ENCODE measurements at places on chromosomes 5 and 9.

DNA sequence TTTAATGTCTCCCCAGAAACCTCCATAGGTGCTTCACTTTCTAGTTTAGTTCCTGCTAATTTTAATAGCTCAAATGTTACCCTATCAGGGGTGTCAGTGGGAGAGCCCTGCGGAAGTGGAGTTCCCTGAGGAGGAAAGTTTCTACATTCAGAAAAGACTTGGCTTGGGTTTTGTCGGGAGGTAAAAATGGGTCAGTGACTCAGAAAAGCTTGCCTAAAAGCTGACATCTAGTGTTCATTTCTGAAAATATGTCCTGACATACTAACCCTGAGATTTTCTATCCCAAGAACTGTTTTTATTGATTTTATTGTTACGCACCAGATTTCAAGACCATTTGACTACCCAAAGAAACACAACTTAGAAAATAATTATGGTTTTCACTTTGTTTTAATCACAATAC lies 40.9 kb upstream of the GLDC start:
- DNase-seq = no peak

- no peak for DNase-seq
These were observed 8.3 kb downstream of the HNRNPH1 start for GRCh38 chr5:179615203-179615602.

- no peak for DNase-seq
These were observed 647.8 kb downstream of the TAF11L14 start for GRCh38 chr5:18281947-18282581.

DNA sequence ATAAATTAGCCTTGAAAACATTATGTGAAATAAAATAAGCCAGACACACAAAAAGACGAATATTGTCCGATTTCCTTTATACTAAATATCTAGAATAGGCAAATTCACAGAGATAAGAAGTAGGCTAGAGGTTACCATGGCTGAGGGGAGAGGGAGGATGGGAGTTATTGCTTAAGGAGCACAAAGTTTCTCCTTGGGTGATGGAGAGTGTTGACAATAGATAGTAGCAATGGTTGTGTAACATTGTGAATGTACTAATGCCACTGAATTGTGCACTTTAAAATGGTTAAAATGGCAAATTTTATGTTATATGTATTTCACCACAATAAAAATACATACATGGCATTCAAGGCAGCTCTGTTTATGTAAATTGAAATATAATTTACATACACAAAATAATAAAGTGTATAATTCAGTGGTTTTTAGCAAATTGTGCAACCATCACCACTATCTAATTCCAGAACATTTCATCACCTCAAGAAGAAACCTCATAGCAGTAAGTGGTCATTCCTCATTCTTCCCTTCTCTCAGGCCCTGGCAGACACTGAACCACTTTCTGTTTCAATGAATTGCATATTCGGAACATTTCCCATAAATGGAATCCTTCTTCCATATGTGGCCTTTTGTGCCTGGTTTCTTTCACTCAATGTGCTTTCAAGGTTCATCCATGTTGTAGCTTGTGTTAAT lies 59.2 kb downstream of the NDST1 start:
- DNase-seq = no peak

GRCh38 chr5:139458580-139459407 lies 3.7 kb downstream of the ECSCR start:
- DNase-seq = peak; percentile 70

- DNase-seq = no peak
These were observed 25.2 kb downstream of the CCL28 start for GRCh38 chr5:43386960-43387362.

GRCh38 chr5:159101685-159102084 lies 2.0 kb upstream of the EBF1 start:
- DNase-seq = no peak

DNA sequence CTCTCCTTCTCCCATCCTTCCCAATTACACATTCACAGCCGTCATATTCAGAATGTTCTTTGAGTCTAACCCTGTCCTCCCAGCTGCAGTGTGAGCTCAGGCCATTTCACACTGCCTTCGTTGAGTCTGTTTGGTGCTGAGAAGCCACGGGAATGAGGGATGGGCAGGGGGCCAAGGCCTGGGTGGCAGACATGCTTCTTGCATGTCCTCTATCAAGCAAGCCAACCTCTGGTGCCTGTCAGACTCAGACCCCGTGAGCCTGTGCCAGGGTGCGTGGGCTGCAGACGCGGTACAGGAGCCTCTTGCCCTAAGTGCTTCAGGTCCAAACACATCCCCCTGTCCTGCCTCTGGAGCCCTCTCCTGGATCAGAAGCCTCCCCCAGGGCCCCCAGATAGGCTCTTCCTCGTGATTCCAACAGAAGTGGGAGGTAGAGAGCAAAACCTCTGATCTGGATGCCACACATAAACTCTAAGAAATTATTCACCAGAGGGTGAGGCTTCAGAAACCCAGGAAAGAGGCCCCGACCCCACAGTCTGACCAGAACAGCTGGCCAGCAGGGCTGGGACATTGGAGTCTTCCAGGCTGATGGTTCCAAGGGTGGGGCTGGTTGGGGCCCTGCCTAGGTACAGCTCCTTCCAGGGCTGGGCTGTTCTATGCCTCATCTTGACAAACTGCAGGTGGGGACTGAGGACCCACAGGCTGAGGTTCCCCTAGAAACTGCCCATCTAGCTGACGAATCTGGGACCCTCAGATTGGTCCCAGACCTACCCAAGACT lies 46.7 kb upstream of the CDKN2AIPNL start:
- no peak for DNase-seq

DNA sequence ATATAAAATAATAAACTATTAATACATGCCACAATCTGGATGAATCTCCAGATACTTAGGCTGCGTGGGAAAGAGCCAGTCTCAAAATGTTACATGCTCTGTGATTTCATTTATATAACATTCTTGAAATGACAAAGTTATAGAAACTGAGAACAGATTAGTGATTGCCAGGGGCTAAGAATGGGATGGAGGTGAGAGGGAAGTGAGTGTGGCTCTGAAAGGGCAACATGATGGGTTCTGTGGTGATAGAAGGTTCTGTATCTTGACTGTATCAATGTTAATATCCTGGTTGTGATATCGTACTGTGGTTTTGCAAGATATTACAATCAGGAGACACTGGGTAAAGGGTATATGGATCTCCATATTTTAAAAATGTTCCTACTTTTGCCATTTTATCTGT lies 50.7 kb downstream of the SPEF2 start:
- no peak for DNase-seq

GRCh38 chr5:3341446-3342240 lies 254.0 kb upstream of the IRX1 start:
- DNase-seq = no peak

DNA sequence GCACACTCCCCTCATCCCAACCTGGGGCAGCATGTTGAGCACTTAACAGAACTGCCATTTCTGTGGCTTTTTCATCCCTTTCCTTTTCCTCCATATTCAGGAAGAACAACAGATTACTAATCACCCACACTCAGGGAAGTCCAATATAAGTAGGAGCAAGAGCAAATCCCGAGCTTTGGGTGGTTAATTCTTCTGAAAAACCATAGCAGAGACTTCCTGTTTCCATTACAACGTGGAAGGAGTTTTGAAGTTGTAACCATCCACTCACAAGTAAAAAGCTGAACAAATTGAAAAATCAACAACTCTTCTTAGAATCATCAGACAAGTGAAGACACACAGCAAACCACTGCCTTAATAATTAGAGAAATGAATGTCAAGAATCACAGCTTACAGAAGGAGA lies 8.2 kb downstream of the CTSL start:
- DNase-seq = no peak

DNA sequence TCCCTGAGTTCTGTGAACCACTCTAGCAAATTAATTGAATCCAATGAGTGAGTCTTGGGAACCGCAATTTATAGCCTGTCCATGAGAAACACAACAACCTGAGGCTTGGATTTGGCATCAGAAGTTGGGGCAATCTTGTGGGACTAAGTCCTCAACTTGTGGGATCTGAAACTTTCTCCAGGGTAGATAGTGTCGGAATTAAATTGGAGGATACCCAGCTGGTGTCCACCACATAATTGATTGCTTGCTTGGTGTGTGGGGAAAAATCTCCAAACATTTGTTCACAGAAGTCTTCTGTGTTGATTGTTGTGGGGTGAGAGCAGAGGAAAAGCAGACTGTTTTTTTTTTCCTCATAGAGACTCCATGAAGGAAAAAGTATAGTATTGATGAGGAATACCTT lies 320.6 kb upstream of the MEF2C start:
- no peak for DNase-seq
